ENCODE measurements at places on chromosomes 6 and 20.

GRCh38 chr6:42322676-42323075, 105.0 kb upstream of the MRPS10 start:
- DNase-seq: no peak

- DNase-seq: no peak
Measured at GRCh38 chr6:304833-305370, 12.6 kb downstream of the DUSP22 start.

DNA sequence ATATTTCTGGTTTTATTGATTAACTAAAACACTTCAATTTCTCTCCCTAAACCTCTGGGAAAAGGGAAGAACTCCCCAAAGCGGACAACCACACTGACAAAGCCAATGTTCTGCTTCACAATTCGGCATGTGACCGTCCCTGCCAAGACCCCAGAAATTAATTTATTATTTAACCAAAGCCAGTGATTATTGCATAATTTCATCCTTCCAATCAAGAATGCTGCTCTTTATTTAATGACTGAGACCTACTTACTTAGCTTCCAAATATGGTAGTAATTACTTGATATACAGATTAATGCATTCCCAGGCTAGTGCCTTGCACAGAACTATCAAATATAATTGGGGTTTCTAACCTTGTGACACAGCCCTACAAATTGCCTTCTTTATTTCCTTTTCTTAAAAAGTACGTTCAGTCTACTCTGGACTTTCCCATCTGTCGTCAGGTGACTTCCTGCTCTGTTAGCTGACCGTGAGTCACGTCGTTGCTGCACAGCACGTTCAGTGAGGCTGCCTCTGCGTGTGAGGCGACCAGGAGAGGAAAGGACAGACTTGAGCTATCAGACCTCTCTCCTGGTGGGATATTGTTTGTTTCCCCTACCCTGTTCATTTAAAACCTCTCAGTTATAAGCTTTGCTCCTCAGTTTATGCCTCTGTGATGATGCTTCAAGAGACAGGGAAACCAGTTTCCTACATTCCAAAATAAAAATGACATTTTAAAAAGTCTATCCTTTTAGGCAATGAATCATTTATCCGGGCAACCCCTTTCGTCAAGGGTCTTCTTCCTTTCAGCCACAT, 55.7 kb upstream of the TNFAIP3 start:
- peak; percentile 76 for DNase-seq

DNA sequence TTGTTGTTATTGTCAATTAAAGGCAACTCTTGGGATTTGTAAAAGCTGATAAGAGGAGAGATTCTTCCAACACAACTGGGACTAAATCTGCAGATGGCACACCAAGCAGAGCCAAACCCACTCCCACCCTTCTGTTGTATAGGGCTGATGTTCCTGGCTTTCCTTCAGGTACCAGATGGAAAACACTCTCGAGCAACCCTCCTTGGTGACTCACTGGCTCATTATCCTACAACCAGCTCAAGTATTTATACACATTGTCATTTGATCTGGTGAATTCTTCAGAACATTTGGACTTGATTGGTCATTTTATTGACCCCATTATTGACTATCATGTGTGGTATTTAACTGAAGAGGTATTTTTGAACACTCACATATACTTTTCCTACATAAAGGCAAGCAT, 190.3 kb upstream of the PCSK2 start:
- no peak for DNase-seq

- no peak for DNase-seq
Measured at GRCh38 chr20:1364106-1364505, 28.7 kb downstream of the FKBP1A start.

DNA sequence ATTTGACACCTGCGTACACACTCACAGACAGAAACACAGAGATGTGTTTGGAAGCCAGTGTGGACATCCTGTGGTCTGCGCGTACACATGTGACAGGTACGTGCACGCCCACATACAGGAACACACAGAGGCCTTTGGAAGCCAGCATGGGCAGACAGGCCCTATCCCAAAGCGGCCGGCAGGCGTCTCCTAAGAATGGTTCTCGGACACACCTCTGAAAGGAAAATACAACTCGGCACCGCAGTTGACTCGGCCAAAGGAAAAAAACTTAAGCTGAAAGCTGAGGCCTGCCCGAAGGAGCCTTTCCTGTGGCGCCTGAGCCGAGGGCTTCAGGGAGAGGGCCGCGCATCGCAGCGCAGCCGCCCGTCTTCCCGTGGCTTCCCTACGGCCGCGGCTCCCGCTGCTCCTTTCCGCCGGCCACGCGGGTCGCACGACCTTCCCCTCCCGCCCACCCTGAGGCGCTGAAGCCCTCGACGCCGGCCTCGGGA, 1.4 kb upstream of the CEP43 start:
- DNase-seq: peak; percentile 46

- no peak for DNase-seq
Measured at GRCh38 chr6:110744991-110745390, 70.3 kb downstream of the CDK19 start.

DNA sequence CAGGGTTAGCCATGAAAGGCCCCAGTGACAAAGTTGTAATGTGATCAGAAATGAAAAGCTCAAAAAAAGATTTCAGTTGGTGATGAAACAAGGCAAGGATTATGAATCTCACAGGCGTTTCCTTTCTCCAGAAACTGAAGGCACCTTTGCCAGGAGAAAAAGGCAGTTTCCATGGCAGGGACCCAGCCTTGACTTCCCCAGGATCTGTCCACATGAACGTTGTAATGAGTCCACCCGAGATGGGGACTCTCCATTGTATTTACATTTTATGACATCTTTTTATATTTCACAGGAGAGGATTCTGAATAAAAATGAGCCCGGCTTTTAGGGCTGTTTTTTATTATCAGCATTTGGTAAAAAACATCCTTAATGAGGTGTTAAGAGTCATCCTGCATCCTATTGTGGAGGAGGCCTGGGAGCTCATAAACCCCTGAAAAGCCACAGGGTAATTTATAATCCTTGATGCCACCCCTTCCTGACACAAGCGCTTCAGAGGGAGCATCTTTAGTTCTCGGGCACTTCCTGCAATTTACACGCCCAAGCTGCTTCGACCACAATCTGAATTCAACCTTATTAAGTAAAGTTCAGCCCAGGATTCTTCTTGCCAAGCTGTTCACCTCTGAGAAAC, 74.1 kb upstream of the SALL4 start:
- no peak for DNase-seq

- DNase-seq: no peak
Measured at GRCh38 chr20:43124241-43124640, 65.5 kb downstream of the PTPRT start.

GRCh38 chr6:155765275-155766194, 309.9 kb upstream of the NOX3 start:
- DNase-seq: no peak

GRCh38 chr20:44253528-44253927, 6.4 kb downstream of the GDAP1L1 start:
- DNase-seq: no peak

- no peak for DNase-seq
Measured at GRCh38 chr20:59170406-59171349, 7.1 kb downstream of the ZNF831 start.

GRCh38 chr6:143992285-143992684, 15.8 kb downstream of the PLAGL1 start:
- no peak for DNase-seq

GRCh38 chr6:53727748-53728147, 62.2 kb upstream of the KLHL31 start:
- DNase-seq: no peak

- DNase-seq: no peak
Measured at GRCh38 chr6:3869632-3870527, 20.7 kb downstream of the FAM50B start.

DNA sequence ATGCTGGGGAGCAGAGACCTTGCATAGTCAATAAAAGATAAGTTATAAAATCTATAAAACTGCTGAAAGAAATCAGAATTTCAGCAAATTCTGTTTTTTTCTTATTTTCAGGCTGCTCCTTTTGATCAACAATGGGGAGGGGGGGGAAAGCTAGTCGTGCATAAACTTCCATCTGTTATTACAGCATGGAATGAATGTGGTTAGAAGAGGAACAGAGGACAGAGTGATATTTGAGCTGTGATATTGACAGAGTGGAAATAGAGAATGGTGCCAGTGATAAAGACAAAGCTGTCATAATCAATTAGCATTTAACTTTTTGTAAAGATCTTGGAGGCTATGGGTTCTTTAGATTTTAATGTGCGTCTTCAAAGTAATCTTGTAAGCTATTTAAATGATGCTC, 43.4 kb upstream of the QKI start:
- DNase-seq: no peak

DNA sequence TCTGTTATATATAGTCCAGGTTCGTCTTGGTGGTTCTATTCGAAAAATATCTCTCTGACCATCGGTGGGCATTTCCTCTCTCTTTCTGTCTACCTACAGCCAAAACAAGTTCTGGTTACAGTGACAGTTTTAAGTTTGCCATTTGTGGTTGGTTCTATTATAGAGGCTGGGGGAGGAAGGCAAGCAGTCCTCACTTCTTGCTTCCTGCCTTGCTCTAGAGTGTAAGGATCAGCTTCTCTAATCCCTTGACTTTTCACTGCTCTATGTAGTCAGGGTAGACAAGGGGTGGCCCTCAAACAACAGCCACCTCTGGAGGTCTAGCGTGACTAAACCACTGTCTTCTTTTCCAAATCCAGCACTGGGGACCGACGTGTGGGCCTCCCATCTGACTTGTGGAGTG, 16.1 kb downstream of the E2F3 start:
- no peak for DNase-seq

DNA sequence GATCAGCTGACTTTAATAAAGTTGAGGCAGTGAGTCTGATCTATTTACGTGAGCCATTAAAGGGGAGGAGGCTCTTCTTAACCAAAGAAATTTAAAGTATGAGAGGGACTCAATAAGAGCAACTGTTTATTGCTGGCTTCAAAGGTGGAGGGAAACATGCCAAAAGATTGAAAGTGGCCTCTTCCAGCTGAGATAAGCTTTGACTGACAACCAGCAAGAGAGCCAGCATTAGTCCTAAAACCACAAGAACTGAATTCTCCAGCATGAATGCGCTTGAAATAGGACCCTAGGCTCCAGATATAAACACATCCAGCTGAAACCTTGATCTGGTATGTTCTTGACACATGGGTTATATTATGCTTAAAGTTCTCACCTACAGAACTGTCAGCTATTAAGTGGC, 123.1 kb upstream of the GJE1 start:
- DNase-seq: no peak

DNA sequence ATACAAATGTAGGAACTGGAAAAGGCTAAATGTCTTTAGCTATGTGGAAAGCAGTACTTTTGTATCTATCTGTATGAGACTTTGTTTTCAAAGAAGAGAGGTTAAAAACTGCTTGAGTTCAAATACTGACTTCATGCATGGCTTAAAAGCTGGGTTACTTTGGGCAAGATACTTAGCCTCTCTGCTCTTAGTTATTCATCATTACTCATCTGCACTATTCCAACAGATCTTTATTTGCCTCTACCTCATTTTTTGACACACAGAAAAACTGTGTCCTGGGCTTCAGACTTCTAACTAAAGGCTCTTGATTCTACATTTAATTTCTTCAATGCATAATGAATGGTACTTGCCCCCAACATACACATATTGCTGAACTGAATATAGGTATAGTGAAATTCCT, 114.8 kb downstream of the DST start:
- no peak for DNase-seq

DNA sequence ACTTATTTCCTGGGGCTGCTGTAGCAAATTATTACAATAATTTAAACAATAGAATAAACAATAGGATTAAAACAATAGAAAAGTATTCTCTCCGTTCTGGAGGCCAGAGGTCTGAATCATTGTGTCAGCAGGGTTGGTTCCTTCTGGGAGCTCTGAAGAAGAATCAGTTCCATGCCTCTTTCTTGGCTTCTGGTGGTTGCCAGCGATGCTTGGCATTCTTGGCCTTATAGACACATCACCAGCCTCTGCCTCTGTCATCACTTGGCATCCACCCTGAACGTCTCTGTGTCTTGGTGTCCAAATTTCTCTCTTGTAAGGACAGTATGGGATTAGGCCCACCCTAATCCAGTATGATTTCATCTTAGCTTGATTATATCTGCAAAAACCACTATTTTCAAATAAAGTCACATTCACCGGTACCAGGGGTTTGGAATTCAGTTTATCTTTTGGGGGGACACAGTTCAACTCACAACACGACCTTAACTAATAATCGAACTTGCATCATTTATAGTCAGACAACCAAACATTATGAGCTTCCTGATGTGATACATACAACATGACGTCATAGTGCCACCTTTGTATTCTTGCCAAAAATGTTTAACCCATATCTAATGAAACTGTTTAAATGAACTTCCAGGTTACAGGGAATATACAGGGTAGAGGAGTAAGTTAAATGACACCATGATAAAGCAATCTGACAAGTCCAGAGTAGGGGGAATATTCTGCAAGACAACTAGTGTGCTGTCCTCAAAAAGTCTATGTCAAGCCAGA, 84.7 kb upstream of the RNF24 start:
- no peak for DNase-seq

Measured in activated T-cell treated with anti-CD3 and anti-CD28 coated beads for 48 hours (primary cell).